ENCODE measurements at places on chromosomes 5 and 9.

- peak; percentile 78 for DNase-seq
Observed at GRCh38 chr9:83707518-83707767, 315 bp downstream of the UBQLN1 start.

DNA sequence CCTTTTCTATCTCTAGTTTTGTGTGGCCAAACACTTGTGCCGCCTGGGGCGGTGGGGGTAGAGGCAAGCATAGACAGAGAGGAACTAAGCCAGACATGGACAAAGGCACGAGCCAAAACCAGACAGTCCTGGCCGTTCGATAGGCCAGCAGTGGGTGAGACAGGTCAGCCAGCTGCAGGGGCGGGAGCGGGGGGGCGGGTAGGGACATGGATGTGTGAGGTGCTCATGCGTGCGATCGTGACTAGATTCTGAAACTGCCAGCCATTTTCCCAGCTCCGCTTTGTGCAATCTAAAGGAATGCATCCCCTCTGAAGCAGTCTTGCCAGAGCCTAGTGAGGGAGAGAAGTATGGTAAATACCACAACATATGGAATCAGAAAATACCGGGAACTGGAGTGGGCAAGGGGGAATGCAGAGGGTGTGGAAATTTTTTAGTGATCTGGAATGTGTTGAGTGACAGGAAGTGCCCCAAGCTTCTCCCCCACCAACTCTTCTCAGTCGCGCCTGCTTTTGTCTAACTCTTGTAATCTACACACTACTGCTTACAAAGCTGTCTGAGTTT, 111.9 kb downstream of the NR6A1 start:
- peak; percentile 42 for DNase-seq

DNA sequence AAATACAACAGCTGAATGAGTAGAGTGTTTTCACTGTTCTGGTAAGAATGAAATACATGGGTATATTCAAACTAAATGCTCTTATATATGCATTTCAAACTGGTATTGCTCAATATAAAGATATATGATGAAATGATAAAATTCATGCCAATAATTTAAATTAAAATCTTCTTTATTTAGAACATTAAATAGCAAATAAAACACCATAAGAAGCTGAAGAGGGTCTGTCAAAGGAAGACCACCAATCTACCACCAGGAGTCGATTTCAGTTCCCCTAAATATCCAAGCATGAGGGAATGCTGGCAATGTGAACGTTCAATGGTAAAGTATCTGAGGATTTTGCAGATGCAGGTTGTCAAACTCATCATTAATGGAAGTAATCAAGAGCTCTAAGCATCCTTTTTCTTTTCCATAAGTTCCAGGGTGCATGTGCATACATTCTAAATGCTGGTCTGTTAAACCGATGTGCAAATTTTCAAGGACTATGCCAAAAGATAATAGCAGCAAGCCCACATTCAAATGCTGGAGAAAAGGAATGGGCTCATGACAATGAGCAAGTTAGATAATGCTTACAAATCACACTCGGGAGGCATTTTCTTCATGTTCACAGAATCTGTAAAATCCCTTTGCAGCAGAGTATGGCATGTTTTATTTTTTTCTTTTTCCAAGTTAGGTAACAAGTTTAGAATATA, 118.8 kb upstream of the MTAP start:
- DNase-seq = no peak

DNA sequence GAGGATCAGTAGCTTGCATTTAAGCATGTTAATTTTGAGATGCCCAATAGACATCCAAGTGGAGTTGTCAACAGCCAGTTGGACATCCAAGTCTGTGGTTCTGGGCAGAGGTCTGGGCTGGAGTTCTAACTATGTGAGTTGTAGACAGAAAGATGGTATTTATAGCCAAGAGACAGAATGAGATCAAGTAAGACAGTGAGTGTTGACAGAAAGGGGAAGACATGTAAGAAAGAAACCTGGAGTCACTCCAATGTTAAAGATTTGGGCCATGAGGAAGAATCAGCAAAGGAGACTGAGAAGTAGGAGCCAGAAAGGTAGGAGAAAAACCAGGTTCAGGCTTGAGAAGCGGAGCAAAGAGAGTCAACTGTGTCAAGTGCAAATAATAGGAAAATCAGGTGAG, 95.5 kb upstream of the PUM3 start:
- DNase-seq = no peak

- peak; percentile 59 for DNase-seq
Observed at GRCh38 chr9:127968042-127968441, 12.7 kb downstream of the EEIG1 start.

DNA sequence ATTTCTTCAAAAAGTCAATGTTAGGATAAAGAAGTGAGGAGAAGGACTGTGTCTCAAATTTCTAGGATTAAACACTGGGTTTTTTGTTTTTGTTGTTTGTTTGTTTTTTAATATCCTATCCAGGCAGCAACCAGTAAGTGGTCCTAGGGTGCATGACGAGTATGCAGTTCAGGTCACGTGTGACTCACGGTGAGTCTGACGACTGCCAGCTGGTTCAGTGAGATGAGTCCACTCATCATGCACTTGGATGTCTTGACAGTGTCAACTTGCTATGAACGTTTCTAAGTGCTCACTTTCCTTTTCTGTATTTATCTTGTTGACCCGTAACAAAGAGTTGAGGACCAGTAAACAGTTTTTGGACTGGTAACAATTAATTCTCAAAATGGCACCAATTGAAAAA, 32.7 kb downstream of the ATG10 start:
- no peak for DNase-seq

GRCh38 chr9:31519424-31519823, 865.0 kb upstream of the ACO1 start:
- no peak for DNase-seq

DNA sequence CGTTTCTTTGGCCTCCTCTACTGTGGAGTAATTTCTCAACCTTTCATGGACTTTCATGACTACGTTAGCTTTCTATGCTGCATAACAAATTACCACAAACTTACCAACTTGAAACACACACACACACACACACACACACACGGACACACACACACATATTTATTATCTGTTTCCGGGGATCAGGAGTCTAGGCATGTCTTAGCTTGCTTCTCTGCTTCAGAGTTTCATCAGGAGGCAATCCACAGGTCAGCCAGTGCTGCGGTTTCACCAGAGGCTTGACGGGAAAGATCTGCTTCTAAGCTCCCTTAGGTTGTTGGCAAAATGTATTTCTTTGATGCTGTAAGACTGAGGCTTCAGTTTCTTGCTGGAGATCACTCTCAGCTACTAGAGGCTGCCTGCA, 59.0 kb upstream of the C9orf72 start:
- no peak for DNase-seq

DNA sequence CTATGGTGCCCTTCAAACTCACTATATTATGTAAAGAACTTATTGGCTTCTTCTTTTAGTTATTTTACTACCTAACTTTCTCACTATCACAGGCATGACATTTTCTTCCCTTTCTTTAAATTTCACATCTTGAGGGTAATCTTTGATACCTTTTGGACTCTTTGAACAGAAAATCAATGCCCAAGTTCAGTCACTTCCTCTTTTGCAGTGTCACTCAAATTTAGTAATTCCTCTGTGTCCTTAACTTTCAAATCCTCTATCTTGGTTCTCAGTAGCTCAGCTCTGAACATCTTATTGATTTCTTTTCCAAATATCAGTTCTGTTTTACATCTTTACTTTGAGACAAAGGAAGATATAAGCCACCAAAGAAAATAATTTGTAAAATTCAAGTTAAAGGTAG, 25.5 kb downstream of the CNTLN start:
- DNase-seq = no peak

DNA sequence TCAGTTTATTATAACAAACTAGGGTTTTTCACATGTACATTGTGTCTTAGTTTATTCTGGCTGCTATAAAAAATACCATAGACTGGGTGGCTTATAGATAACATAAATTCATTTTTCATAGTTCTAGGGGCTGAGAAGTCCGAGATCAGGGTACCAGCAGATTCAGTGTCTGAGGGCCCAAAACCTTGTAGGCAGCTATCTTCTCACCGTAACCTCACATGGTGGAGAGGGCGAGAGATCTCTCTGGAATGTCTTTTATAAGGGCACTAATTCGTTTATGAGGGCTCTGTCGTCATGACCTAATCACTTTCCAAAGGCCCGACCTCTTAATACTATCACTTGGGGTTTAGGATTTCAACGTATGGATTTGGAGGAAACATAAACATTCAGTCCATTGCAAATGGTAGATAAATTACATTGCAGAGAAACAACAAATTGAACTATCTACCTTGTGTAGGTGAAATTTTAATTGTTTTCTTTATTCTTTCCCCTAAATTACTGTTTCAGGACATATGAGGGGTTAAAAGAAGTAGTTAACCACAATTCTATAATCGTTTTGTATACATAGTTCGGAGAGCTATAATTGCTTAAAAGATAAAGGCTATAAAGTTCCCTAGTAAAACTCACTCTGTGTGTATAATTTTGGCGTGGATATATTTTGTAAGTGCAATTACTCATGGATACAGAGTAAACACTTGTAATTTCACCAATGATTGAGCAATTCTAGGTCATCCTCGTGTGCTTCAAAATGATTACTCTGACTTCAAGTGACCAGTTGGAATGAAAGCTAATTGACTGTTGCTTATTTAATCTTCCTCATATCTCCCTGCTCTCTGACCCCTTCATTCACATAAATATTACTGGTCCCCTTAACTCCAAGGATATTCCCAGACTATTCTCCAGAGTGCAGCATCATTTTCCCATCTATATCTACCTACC, 247.5 kb upstream of the TMEM161B start:
- DNase-seq = no peak

All from stimulated activated CD4-positive, alpha-beta T cell treated with anti-CD3 and anti-CD28 coated beads, Interleukin-2, amount 100 ng/mL, for 24 hours (primary cell).